ENCODE measurements at places on chromosomes 1 and 21.
A peak's percentile ranks its signal among the peaks of the same experiment; 100 is the strongest.

- DNase-seq = no peak
Measured at GRCh38 chr21:27070861-27071670, 104.2 kb upstream of the ADAMTS5 start.

GRCh38 chr21:36065497-36066036 is 4.3 kb upstream of the CBR1 start:
- no peak for DNase-seq

DNA sequence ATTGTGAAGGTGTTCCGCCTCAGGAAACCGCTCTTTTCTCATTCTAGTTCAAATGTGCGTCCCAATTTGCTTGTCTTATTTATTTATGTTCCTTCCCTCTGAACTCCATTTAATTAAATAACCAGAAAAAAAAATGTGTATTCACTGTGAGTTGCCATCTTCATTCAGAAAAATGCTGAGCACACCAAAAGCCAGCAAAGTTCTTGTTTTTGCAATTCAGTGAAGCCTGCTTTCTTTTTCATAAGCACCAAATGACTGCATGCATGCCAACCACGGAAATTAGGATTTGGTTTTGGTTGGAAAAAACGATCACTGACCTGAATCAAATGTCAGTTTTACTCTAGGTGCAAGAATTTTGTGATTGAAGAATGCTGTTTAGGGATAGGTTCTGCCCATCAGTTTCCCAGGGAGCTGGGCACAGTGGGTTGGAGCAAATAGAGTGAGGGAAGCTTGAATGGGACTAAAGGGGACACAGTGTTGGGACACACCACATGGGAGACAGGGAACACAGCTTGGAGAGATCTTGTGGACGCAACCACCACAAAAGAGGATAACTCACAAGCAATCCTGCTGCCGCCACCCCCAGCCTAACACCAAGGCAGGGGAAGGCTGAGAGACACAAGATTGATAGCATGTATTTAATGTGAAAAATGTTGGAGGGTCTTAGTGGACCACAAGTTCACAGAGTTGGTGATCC is 183.4 kb upstream of the GALNT2 start:
- no peak for DNase-seq

DNA sequence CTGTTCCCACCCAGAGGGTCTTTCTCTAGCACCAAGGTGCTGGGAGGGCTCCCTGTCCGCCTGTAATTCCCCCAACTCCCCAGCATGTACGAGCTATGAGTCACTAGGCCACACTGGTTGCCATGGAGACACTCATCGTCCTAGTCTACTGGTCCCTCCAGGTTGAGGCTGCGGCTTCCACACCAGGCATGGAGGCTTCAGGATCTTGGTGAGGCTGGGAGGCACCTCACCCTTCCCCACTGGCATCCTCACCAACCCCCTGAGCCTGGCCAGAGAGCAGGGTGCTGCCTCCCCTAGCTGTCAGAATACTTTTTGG is 75.6 kb upstream of the KAZN start:
- no peak for DNase-seq

- DNase-seq = no peak
Measured at GRCh38 chr1:177780096-177780700, 189.7 kb downstream of the SEC16B start.

GRCh38 chr1:179794669-179795068 is 51.6 kb downstream of the FAM163A start:
- no peak for DNase-seq

DNA sequence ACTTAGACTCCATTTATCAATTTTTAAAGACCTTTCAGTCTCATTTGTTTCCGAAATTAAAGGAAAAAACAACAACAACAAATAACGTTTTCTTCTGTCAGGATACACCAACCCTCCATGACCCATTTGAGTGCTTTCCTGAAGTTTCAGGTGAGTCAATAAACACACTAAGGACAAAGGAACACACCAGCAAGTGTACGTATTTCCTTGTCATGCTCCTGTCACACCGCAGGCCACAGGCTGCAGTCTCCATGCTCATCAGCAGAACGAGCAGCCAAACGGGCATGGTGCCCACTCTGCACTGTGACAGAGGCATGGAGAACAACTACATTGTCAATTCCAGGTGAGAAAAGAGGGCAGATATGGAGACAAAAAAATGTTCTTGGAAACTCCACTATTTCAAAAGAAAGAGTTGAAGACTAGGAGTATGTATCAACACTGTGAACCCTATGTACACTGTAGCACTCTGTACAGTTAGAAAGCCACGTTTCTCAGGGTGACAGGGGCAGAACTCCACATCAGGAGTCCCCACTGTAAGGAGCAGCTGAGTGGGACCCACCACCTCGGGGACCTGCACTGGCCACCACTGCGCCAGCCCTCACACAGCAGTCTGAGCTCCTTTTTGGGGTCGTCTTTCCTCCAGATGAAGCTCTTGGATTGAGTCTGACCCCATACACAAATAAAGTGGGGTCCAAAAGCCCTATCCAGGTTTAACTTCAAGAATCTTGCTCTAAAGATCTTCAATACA is 2.6 kb downstream of the PTTG1IP start:
- no peak for DNase-seq

DNA sequence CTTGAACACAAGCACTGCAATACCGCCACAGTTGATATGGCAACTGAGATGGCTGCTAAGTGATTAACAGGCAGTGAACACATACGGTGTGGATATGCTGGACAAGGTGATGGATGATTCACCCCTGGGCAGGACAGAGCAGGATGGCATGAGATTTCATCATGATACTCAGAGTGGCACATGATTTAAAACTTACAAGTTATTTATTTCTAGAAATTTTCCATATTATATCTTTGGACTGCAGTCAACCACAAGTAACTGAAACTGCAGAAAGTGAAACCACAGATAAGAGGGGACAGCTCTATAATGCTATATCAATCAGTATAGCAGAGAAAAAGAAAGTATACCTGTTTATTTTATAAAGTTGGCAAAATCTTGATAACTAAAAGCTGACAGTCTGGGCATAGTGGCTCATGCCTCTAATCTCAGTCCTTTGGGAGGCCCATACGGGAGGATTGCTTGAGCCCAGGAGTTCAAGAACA is 47.9 kb downstream of the PHACTR4 start:
- DNase-seq = peak; percentile 33

DNA sequence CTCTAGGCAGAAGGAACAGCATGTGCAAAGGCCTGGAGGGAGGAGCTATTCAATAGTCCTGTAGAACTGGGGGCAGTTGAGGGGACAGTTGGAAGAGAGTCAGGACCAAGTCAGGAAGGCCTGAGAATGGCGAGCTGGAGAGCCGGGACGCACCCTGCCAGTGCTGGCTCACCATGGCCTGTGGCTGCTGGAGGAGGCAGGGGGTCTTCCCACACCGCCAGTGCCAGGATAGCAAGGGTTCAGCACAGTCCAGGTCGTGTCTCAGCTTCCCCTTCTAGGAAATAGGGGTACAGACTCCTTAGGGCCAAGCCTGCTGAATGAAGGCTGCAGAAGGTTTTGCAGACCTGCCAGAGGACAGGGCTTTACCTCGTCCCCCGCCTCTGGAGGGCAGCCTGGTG is 7.3 kb downstream of the PODN start:
- no peak for DNase-seq

GRCh38 chr1:226310637-226311195 is 1.8 kb upstream of the LIN9 start:
- no peak for DNase-seq

DNA sequence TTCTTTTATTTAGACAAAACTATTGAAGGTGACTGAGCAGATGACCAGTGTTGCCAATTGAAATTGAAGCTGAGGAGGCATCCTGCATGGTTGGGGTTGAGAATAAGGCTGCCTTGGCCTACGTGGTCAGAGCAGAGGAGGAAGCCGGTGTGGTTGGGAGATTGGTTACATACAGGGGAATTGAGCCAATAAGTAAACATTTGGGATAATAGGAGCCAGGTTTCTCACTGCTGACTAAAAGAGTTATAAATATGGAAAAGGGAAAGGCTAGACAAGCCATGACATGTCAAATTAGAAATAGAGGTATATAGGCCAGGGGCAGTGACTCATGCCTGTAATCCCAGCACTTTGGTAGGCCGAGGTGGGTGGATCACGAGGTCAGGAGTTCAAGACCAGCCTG is 15.8 kb downstream of the SNX7 start:
- no peak for DNase-seq

DNA sequence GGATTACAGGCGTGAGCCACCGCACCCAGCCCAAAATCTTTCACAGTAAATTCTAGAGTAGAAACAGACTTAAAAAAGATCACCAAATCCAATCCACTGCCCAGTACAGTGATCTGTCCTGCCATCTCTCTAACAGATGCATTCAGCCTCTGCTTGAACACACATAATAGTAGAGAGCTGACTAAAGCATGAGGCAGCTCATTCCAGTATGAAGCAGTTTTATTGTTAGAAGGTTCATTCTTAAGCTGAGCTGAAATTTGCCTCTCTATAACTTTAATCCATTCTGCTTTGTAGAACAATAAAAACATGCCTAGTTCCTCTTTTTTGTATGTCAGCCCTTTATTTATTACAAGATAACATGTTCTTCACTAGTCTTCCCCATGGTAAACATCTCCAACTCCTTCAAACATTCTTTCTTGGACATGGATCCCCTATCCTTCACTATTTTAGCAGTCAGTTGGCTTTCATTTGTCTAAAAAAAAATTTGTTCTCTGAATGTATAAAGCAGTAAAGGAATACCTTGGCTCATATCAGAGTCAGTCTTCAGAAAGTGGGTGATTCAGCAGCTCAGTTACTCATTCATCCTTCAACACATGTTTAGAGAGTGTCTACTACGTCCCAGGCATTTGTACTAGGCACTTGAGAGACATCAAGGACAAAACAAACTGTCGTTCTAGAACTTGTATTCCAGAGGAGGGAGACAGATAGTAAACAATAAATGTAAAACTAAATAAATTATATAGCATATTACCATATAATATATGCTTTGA is 10.7 kb upstream of the PTBP2 start:
- DNase-seq = no peak

DNA sequence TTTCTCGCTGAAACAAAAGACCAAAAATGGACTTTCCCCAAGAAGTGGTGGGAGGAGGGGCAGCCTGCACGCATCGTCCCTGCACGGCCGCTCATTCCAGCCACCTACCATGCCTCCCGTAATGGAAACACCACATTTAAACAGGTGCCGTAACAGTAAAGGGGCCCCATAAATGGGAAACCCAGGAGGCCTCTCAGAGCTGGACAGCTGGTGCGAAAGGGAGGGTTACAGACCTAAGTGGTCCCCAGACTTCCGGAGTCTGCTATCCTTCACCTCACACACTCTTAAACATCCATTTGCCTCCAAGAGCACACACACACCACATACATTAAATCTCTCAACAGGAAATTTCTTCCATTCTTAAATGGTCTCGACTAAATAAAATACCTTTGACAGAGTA is 120.7 kb upstream of the SOD1 start:
- no peak for DNase-seq

- peak; percentile 84 for DNase-seq
Measured at GRCh38 chr1:206461602-206462455, 8.4 kb upstream of the IKBKE start.

GRCh38 chr1:228512781-228513198 is 25.6 kb downstream of the RNF187 start:
- DNase-seq = no peak

DNA sequence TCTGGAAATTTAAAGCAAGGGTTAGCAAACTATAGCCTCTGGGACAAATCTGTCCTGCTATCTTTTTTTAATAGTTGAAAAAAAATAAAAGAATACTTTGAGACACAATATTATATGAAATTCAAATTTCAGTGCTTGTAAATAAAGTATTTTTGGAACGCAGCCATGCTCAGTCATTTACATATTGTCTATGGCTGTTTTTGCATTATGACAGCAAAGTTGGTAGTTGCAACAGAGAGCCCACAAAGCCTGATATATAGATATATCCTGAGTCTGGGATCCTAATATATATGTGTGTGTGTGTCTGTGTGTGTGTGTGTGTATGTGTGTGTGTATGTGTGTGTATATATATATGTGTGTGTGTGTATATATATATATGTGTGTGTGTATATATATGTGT is 20.8 kb downstream of the SSR2 start:
- DNase-seq = no peak

- DNase-seq = no peak
Measured at GRCh38 chr1:76430531-76430930, 356.0 kb downstream of the ST6GALNAC3 start.

- DNase-seq = no peak
Measured at GRCh38 chr1:96060621-96061020, 661.0 kb upstream of the PTBP2 start.

GRCh38 chr1:205706601-205707502 is 26.5 kb upstream of the SLC45A3 start:
- no peak for DNase-seq

GRCh38 chr1:229227298-229227919 is 43.5 kb upstream of the RAB4A start:
- DNase-seq = peak; percentile 80

DNA sequence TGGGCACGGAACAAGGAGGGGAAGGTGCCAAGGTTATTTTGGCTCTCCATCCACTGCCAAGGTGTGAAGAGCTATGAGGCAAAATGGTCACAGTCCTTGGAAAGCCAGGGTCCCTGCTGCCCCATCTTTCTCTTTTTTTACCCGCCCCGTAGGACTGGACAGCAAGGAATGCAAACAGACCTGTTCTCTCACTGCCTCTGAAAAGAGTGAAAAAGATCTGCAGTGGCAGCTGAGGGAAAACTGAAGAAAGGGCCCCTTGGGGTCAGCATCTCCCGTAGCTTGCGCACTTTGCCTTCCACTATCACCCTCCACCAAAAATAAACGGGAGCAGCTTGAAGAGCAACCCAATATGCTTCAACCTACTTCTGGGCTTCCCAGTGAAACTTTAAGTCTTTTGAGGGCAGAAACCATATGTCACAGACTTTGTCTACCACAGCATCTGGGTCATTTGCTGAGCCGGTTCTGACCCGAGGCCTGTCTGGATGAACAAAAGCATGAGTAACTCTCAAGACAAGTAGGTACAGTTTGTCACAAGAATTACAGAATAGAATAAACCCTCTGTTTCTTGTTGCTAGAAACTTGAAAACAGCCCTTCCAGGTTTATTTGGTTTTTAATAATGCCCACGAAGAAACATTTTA is 9.4 kb upstream of the KIF14 start:
- DNase-seq = no peak
